AG04450 (cell line): ENCODE measurements at places on chromosomes 6 and 20. TPM values are rescaled to one million over a fixed set of nuclear protein-coding genes. Genes with fewer than 3 reads are reported as not detected.

DNA sequence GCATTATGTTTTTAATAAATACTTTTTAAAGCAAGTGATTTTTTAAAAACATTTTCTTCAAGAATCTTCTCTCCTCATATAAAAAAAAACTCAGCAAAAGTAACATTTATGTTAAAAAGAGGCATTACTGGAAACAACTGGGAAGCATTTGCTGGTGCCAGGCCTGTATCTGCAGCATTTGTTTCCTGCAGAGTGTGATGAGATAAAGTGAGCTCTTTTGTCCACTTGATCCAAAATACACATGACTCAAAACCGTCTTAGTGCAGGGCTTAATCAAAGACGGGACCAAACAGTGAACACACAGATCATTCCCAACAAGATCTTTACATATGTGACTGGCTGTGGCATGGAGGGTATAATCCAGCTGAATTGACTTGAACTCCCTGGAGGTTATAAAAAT lies 28.3 kb upstream of the RIPPLY2 start:
- no peak for DNase-seq

- no peak for DNase-seq
Observed at GRCh38 chr6:108915258-108915657, 67.0 kb downstream of the ARMC2 start.

GRCh38 chr6:19664050-19664449 lies 173.1 kb upstream of the ID4 start:
- no peak for DNase-seq

DNA sequence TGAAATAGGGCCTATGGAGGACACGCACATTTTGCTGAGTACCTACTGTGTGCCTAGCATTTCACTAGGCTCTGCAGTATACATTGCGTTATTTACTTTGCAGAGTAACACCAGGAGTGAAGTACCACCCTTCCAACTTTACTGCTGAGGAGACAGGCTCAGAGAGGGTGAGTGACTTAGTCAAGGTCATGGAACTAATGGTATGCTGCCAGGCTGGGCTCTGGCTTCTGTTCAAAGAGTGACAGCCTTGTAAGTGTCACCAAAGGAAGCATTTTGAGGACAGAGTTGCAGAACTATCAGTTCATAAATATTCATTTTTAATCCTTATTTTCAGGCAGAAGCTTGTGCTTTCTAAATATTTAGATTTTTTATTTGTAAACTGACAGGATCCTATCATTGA lies 754.9 kb upstream of the CHD6 start:
- no peak for DNase-seq

- DNase-seq: no peak
Observed at GRCh38 chr6:97669191-97670031, 386.4 kb upstream of the MMS22L start.

GRCh38 chr6:112470950-112471349 lies 123.8 kb downstream of the RFPL4B start:
- no peak for DNase-seq

- no peak for DNase-seq
Observed at GRCh38 chr20:14632906-14633305, 295.5 kb upstream of the FLRT3 start.

GRCh38 chr20:24949756-24950127 lies 673 bp downstream of the CST7 start:
- DNase-seq: no peak

DNA sequence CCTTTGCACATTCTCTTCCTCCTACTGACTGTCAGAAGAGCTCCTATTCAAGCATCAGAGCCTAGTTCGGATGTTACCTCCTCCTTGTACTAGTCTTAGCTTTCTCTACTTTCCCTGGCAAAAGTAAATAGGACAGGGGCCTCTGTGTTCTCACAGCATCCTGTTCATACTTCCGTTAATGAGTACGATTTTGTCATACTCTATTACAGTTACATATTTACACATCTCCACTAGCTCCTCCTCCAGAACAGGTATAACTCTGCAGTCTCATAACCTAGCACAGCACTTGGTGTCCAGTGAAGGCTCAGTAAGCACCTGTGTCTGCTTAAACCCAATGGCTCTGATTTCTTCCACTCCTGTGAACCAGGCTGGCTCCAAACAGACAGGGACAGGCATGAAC lies 7.0 kb downstream of the ELMO2 start:
- no peak for DNase-seq

- DNase-seq: no peak
Observed at GRCh38 chr6:114058435-114058834, 87.5 kb upstream of the HDAC2 start.

FLOT1 gene
- polyA plus RNA-seq: 155 and 156 TPM in 2 replicates
